ENCODE measurements at places on chromosomes 3 and 15.

DNA sequence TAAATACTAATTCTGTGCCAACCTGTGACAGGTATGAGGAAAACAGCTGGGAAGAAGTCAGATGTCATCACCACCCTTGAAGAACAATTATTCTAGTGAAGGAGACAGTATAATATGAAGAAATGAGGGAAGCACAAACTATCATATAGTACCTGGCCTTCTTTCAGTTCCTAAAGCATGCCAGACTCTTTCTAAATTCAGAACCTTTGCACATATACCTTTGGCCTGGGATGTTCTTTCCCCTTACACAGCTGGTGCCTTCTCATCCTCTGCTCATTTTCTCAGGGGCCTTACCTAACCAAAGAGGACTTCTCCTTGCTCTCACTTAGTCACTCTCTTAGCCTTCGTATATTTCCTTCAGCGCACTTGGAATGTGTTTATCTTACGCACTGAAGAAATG is 19.0 kb downstream of the ATOSA start:
- DNase-seq: no peak

- DNase-seq: no peak
These were observed 768.7 kb downstream of the TBL1XR1 start for GRCh38 chr3:176428552-176428951.

- DNase-seq: no peak
These were observed 367.6 kb downstream of the UNC13C start for GRCh38 chr15:54345827-54346226.

DNA sequence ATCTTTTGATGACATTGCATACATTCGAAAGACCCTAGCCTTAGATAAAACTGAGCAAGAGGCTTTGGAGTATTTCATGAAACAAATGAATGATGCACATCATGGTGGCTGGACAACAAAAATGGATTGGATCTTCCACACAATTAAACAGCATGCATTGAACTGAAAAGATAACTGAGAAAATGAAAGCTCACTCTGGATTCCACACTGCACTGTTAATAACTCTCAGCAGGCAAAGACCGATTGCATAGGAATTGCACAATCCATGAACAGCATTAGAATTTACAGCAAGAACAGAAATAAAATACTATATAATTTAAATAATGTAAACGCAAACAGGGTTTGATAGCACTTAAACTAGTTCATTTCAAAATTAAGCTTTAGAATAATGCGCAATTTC is 16.7 kb downstream of the KCNMB3 start:
- no peak for DNase-seq

- DNase-seq: no peak
These were observed 19.5 kb downstream of the ADAMTSL3 start for GRCh38 chr15:83673385-83673784.

- peak; percentile 6 for DNase-seq
These were observed 37.9 kb downstream of the TNK2 start for GRCh38 chr3:195870442-195870841.

DNA sequence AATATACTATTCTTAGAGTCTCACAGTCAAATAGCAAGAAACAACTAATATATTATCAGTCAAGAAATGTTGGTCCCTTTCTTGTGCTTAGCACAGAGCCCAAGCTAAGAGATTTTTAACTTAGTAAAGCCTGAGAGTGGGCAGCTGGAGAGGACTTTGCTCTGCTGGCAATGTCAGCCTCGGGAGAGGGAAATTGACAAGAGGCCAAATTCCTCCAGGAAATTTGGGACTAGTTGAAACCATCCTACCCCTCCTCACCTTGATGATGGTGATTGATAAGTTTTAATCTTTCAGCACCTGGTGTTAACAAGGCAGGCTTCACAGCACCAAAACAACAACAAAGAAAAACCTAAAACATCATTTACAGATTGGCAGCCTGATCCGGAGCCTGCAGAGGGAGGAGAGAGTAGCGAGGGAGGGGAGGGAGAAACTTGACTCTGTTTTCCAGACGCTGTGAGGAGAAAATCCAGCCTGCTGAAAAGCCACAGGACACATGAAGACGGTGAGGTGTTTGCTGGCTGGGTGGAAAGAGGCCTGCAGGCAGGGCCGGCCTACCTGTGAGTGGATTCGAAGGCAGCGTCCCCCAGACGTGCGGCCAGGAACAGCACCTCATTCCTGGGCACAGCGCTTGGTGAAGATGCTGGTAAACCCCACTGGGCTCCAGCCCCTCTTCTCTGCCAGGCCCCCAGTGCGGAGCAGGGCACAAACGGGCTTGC is 150.9 kb downstream of the LRRC28 start:
- no peak for DNase-seq

GRCh38 chr3:135240426-135240825 is 445.4 kb downstream of the EPHB1 start:
- no peak for DNase-seq
